LHCN-M2 (cell line): ENCODE measurements at places on chromosomes 12 and 14.

- DNase-seq: peak; percentile 59
Measured at GRCh38 chr12:724194-724855, 28.1 kb upstream of the WNK1 start.

DNA sequence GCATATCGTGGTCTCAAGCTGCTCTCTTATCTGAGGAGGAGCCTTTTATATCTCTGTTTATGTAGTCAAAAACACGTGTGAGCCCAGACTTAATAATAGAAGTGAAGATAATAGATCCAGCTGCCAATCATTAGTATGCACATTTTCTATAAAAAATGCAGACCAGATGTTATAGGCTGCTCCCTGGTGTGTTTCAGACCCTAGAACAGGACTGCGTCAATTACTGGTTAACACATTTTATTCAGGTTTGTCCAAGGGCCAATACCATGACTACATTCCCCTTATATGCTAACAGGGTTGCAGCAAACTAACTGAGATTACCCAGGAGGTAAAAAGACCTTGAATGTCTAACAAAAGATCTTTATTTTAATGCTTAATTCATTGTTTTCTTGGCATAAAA lies 98.5 kb upstream of the NEDD1 start:
- DNase-seq: no peak

DNA sequence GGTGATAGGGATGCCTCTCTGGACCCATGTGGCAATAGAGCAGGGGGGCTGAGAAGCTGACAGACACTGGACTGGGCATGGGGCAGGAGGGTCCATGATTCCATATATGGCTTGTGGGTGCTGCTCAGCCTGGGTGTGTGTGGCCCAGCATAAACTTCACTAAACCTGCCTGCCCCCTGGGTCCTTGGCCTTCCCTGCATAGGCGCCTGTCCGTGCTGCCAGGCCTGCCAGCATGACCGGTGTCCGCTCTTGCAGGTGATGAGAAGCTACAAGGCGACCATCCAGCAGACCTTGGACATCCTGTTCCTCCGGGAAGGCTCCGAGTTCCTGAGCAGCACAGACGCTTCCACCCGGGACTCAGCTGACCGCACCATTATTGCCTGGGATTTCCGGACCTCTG lies 61.6 kb downstream of the BEGAIN start:
- no peak for DNase-seq

- DNase-seq: no peak
Measured at GRCh38 chr14:65096323-65097089, 5.8 kb downstream of the MAX start.

DNA sequence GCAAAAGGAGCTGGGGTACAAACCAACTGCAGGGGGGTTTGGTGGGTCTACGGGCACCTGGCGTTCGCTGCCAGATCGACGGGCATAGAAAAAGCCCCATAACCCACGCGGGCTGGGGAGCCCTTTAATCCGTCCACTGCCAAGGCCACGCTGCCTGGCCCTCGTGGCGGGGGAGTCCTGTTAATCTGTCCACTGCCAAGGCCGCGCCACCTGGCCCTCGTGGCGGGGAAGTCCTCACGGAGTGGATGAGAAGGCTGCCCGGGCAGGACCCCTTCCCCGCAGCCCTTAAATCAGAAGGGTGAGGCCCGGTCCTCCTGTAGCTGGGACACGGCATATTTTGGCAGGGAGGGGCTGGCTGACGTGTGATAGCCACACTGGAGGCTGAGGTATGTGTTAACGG lies 86.1 kb downstream of the NOC4L start:
- no peak for DNase-seq
